Dermis microvascular lymphatic vessel endothelial cell (primary cell): ENCODE measurements at places on chromosomes 6 and 20. TPM values are rescaled to one million over a fixed set of nuclear protein-coding genes. Genes with fewer than 3 reads are reported as not detected.

GRCh38 chr6:98230250-98230649 is 604.1 kb upstream of the POU3F2 start:
- DNase-seq: no peak

GRCh38 chr6:114100215-114100994 is 129.5 kb upstream of the HDAC2 start:
- no peak for DNase-seq

GRCh38 chr20:1835186-1836035 is 59.8 kb upstream of the SIRPA start:
- no peak for DNase-seq

DNA sequence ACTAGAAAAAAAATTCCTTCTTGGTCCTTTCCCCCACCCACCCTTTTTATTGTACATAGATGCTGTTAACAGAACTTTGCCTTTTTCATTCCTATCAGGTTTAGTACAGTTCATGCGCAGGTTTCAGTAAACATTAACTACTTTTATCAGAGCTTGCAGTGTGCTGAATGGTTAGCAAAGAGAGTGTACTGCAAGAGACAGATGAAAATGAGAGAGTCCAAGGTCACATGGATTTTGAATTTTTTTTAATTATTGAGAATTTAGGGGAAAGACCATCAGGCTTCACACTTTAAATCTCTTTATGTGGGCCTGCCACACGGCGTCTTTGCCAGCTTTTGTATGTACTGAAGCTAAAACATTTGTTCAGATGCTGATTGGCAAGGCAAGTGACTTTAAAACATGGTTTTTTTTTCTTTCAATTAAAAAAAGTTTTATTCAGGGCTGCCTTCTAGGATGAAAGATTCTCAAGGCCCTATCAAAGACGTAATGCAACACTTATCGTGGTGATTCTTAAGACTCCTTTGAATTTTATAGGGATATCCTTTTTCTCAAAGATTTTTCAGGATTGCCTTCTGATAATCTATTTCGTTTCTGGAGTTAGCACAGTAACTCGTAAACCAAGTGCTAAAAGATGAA is 32.2 kb downstream of the RREB1 start:
- DNase-seq: no peak

DNA sequence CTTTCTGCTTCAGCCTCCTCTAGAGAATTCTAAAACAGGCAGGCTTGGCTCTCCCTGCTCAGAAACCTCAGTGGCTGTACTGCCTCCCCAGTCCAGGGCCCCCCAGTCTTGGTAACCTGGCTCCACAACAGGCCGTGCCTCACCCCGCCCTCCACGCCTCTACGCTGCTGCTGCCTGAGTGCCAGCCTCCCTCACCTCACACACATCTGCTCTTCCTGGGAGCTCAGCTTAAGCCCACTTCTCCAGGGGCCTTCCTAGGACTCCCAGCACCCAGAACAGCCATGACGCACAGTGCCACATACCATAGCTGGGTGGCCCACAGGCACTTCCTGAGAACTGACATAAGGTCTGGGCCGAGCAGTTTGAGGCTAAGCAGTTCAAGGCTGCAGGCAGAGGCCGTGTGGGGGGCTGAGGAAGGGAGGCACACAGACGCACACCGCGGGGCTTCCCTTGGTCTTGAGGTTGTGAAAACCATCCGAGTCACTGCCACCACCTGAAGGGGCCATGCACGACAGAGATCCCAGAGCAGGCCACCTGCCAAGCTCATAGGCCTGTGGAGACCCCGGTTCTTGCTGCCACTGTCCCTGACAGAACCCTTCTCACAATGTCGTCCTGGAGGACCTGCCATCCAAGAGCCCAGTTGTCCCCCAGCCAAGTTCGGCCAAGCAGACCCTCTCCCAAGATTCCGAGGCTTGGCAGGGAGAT is 42.6 kb downstream of the DSTN start:
- no peak for DNase-seq

- no peak for DNase-seq
Measured at GRCh38 chr6:23096876-23097275, 527.5 kb downstream of the HDGFL1 start.

Gene TNXB
- 0.90 and 1.8 TPM in 2 replicates for total RNA-seq

Gene PPDPF
- 16.3 and 36.2 TPM in 2 replicates for total RNA-seq

Gene FHL5
- total RNA-seq: not detected in 2 replicates

Gene PDE10A
- total RNA-seq: 8.0 and 10.2 TPM in 2 replicates

Gene PROKR2
- not detected in 2 replicates for total RNA-seq

Gene MYBL2
- total RNA-seq: 8.6 and 13.0 TPM in 2 replicates

Gene SRMS
- not detected in 2 replicates for total RNA-seq
